ENCODE measurements at places on chromosomes 7 and 10.

GRCh38 chr10:4043897-4044665 is 259.1 kb upstream of the KLF6 start:
- DNase-seq, result no peak

GRCh38 chr7:50336894-50337703 is 32.6 kb downstream of the IKZF1 start:
- no peak for DNase-seq

DNA sequence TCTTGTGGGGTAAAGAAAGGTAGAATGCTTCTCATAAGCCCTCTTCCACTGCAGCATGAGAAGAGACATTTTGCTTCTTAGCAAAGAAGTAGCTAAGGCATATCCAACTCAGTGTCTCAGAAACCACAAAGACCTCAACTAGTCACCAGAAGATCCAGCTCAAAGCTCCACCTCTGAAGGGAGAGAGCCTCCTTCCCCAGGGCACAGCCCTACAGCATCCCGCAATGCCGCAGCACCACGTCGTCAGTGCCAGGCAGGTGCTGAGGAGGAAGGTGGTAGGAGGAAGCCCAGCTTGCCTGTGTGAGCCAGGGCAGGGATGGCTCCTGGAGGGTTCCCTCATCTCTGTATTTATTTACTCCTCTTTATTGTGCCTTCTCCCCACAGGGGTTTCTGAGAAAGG is 385.6 kb upstream of the NPVF start:
- DNase-seq, result no peak

GRCh38 chr7:34719636-34720035 is 61.6 kb downstream of the NPSR1 start:
- no peak for DNase-seq

GRCh38 chr10:112954974-112955581 is 5.0 kb downstream of the TCF7L2 start:
- DNase-seq, result no peak

- no peak for DNase-seq
These were observed 108.9 kb upstream of the MKLN1 start for GRCh38 chr7:131218727-131219128.

GRCh38 chr7:11792166-11792565 is 39.8 kb downstream of the THSD7A start:
- DNase-seq, result no peak

DNA sequence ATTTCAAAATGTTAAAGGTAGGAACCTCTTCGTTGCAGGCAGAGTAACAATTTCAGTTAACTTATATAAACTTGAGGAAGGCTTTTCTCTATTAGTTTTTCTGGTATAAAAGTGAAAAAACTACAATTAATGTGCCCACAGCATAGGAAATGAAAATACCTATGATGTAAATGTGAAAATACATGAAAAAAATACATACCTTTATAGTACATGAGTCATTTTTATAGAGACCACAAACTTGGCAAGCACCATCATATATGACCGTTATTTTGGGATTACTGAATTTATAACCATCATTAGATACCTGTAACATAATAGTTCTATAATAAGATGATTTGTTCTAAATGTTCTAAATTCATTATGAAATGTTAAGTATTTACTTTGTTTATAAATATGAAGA is 42.7 kb downstream of the VWDE start:
- no peak for DNase-seq

- peak; percentile 45 for DNase-seq
These were observed 56.4 kb upstream of the GNAI1 start for GRCh38 chr7:80078159-80078731.

- no peak for DNase-seq
These were observed 162.0 kb upstream of the HABP2 start for GRCh38 chr10:113390896-113391295.

DNA sequence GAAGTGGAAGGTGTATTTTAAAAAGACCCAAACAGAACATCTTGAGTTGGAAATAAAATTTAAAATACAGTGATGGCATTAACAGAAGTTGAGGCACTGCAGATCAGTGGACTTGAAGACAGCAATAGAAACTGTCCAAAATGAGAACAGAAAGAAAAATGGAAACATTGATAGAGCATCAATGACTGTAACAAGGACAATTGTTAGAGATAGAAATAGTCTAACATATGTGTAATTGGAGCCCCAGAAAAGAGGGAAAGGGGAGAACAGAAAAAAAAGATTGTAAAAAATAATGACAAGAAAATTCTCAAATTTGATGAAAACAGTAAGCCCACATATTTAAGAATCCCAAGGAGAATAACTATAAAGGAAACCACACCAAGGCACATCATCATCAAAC is 29.4 kb downstream of the VKORC1L1 start:
- DNase-seq, result no peak

- DNase-seq, result peak; percentile 2
These were observed 120.2 kb upstream of the TMEM229A start for GRCh38 chr7:124152859-124153692.

DNA sequence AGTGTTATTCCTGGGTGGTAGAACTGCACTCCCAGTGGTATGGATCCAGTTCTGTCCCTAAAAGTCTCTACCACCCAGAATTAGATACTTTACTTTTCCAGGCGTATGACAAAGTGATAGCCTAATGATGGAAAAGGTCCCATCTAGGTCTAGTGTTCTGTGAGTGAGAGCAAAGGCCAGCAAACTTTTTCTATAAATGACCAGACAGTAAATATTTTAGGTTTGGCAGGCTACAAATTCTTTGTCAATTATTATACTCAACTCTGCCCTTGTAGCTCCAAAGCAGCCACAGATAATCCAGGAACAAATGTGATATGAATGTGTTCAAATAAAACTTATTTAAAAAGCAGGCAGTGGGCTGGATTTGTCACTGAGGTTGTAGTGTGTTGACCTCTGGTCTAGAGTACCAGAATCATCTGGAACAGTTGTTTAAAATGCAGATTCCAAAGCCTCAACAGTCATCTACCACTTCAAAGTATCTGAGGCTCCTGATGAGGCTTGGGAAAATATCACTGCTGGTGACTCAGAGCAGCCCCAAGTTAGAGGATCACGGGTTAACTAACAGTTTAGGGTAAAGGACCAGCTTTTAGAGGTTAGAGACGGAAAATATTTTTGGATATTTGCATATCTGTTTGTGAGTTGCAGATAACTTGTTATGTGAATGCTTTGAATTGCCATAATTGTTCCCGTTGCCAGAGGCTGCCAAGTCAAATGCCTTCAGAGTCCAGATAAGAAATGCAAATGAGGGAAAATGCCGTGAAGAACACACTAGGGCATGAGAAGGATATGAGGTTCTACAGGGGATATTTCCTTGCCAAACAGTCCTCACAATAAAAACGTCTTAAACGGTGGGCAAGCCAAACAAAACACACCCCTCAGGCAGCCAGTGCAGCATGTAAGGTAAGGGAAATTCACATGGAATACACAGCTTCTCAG is 19.4 kb downstream of the NRAP start:
- no peak for DNase-seq

DNA sequence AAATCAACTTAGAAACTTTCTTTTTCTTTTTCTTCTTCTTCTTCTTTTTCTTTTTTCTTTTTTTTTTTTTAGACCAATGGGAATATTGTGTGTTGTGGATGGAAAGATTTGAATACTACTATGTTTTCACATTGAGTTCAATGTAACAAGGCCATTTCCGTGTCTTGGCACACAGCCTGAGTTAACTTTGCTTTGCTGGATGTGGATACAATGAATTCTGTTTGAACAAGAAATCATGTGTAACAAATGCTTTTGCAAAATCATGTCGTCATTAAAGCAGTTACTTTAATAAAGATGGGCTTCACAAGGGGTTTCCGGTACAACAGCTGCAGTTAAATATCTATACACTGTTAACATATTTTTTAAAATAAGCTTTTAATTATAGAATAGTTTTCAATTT is 13.5 kb upstream of the ENTPD1 start:
- peak; percentile 79 for DNase-seq

Data from NCI-H345 (cell line).